ENCODE measurements at places on chromosomes 6 and 20.

DNA sequence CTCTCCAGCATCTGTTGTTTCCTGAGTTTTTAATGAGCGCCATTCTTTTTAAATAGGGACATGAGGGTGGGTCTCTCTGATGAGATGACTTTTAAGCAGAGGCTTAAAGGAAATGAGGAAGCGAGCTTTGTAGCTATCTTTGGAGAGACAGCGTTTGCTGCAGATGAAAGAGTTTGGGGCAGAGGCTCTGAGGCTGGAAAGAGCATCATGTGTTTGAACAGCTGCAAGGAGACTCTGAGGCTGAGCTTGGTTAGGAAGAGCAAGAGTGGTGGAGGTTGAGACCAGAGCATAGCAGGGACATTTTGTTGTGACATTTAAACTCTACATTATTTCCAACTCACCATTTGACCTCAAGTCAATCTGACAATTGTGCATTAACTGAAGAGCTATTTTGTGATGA lies 38.3 kb upstream of the TMX4 start:
- no peak for DNase-seq

- no peak for DNase-seq
These were observed 212.5 kb downstream of the GJA1 start for GRCh38 chr6:121647905-121648304.

- no peak for DNase-seq
These were observed 333.5 kb upstream of the MAN1A1 start for GRCh38 chr6:119683031-119683430.

DNA sequence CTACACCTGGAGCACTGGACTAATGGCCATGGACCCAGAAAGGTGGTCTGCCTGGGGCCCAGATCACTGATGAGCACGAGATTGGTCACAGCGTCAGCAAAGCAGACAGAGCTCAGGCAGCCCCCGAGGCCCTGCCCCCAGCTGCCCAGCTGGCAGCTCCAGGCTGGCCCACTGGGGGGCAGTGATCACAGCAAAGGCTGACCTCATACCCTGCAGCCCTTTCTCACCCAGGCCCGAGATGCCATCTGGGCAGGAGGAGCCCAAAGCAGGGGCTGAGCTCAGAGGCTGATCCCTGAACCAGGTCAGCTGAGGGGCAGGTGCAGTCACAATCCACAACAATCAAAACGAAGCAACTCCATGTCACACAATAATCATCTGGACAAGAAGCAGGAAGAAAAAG lies 4.1 kb downstream of the MAP1LC3A start:
- no peak for DNase-seq

GRCh38 chr6:158080849-158081656 lies 87.0 kb downstream of the SERAC1 start:
- DNase-seq, result no peak

- no peak for DNase-seq
These were observed 70.7 kb downstream of the PDE7B start for GRCh38 chr6:135922174-135922573.

DNA sequence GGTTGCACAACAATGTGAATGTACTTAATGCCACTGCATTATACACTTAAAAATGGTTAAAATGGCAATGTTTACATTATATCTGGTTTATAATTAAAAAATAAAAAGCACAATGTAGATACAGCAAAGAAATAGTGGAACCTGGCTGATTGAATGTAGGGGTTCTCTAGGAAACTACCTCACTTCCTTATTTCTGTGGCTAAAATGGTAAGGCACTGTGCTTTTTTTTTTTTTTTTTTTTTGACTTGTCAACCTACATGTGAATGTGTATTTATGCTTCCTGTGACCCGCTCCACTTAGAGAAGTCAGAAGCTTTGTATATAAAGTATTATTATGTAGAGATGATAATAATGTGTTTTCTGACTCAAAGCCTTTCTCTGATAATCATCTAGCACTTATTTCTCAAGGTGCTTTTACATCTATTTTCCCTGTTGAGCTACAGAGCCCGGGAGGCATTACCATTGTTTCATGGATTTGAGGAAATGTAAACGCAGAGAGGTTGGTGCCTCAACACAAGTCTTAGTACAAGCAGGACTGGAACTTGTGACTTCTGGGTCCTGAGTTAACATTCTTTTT lies 55.0 kb downstream of the SOX4 start:
- no peak for DNase-seq

GRCh38 chr6:2434116-2434515 lies 188.7 kb upstream of the GMDS start:
- no peak for DNase-seq

DNA sequence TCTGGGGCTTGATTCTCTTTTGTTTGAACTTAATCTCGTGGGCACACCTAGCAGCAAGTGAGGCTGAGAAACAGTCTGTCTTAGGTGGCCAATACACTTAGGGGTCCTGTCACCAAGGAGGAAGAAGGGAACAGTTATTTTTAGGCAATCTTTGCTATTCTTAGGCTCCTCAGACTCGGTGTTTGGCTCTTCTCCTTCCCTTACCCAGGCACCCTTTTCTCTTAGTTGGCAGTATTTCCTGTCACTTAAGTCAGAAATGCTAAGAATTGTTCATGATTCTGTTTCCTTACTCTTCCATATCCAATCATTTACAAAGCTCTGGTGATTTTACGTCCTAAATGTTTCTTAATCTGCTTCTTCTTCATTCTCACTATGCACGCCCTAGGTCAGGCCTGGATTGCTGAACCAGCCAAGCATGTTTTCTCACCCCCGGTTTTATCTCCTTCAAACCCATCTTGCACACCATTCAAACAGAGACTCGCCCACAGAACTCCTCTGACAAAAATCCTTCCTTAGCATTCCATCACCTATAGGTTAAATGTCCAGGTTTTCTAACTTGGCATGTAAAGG lies 45.2 kb upstream of the TMEM217 start:
- no peak for DNase-seq

GRCh38 chr6:1524040-1524480 lies 85.7 kb upstream of the FOXC1 start:
- no peak for DNase-seq

DNA sequence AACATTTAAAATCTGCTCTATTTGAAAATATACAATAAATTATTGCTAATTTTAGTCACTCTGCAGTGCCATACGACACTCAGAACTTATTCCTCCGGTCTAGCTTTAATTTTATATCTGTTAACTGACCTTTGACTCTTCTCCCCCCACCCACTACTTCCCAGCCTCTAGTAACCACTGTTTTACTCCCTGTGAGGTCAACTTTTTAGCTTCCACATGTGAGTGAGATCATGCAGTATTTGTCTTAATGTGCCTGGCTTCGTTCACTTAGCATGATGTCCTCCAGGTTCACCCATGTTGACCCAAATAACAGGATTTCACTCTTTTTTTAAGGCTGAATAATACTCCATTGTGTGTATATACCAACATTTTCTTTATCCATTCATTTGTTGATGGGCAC lies 80.8 kb downstream of the RPP40 start:
- DNase-seq, result no peak

GRCh38 chr20:58709703-58710039 lies 17.1 kb downstream of the NPEPL1 start:
- no peak for DNase-seq

- no peak for DNase-seq
These were observed 7.3 kb upstream of the TGM2 start for GRCh38 chr20:38172408-38172807.

DNA sequence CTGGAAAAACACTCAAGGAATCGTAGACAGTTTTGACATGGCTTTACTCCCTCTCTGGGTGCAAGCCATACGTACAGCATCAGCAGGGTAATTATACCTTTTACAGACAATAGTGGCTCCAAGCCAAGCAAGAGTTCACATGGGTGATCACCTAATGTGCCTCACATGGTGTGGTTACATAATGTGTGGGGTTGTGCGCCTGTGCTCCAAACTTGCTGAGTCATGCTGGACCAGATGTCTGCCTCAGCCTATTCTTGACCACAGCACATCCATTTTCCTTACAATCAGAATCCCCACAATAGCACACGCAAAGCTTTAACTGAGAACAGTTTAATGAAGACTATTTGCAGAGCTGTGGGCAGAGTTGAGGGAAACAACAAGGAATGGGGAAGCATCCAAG lies 74.5 kb downstream of the ALDH8A1 start:
- DNase-seq, result no peak

GRCh38 chr6:152423216-152424103 lies 213.7 kb downstream of the SYNE1 start:
- no peak for DNase-seq

All from nucleus accumbens (tissue), 56 donors.